IPS DF 6.9 (cell line): ENCODE measurements at places on chromosomes 1 and 21.

DNA sequence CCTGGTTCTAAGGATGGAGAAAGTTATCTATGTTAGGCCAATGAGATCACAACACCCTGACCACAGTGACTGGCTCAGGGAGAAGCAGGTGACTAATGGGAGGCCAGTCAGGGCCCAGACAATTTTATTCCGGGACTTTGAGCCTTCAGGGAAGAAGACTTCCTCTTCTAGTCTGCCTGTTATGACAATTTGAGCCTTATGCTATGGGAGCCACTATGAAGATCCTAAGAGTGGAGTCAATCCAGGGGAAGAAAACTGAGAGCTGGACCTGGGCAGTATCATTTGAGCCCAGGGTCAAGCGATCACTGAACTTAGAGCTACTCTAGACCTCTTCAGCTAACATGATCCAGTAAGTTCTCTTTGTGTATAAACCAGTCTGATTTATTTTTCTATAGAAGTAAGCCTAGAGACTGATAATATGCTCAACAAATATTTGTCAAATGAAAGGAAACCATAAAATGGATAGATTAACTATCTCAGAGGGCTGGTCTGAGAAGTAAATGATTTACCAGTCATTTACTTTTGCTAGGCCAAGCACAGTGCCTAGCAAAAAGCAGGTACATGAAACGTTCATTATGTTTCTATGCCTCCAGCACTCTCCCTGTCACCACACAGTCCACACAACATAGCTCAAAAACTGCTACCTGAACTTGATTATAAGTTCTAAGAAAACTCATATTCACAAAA, 4.2 kb upstream of the C1orf141 start:
- DNase-seq, result no peak

- no peak for DNase-seq
These were observed 53.1 kb upstream of the PROX1 start for GRCh38 chr1:213934649-213935048.

- DNase-seq, result no peak
These were observed 29.5 kb downstream of the SZRD1 start for GRCh38 chr1:16396591-16396990.

DNA sequence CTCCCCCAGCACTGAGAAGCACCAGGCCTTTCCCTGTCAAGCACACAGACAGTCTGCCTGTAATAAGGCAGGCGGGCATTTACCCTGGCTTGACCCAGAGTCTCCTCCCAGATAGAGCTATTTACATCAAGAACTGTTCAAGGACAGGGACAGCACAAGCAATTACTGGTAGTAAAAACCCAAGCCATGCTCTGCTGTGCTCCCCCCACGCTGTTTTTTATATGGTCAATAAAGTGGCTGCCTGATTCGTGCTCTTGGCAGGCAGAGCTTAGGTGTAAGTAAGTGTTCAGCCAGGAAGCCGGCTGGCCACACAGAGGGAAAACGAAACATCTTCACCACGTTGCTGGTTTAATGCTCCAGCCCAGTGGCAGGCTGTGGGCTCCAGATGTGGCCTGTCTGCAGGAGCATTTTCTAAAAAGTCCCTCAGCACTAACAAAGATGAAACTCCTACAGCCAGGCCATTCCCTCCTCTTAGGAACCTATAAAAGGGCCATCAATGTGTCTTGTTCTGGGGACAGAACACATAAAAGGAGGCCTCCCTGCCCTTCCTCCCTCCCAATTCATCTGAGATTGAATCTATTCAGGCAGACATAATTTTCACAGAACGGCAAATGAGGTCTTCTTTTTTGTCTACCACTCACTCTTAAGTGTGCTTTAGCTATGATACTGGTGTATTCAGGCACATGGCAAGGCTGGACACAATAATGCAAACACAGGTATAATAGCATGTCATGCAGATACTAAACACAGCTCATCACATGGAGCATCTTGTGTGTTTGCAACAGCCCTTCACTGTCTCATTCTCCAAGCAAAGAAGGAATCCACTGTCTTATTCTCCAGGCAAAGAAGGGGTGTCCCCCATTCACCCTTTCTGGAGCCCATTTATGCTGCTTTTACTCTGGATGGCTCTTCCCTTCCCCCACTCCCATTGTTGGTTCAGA, 378.9 kb downstream of the HHAT start:
- DNase-seq, result no peak

DNA sequence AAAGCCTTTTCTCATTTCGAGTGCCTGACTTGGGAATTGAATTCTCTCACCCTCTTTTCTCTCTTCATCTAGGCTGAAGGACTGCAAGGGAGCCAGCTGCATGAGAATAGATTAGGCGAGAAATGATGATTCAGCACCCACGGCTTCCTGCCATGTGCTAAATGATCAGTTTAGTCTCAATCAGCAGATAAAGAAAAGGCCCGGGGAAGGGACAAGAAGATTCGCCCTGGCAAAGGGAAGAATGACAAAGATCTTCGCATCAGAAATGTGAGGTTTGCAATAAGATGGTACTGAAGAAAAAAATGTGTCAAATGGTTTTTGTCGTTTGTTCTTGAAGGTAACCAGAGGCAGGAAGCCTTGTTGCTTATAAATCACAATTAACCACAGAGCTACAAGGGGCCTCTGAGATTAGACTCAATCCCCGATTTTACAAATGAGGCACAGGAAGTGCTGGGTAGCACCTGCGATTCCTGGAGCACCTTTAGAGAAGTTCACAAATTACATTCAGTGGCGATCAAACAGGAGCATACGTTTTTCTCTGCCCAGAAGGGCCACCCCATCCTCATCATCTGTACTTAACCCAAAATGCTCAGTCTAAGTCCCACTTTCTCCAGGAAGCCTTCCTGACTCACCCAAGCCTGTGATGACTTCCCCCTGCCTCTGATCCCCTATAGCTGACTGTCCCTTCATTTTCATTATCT, 183.4 kb downstream of the ZNF281 start:
- peak; percentile 35 for DNase-seq

DNA sequence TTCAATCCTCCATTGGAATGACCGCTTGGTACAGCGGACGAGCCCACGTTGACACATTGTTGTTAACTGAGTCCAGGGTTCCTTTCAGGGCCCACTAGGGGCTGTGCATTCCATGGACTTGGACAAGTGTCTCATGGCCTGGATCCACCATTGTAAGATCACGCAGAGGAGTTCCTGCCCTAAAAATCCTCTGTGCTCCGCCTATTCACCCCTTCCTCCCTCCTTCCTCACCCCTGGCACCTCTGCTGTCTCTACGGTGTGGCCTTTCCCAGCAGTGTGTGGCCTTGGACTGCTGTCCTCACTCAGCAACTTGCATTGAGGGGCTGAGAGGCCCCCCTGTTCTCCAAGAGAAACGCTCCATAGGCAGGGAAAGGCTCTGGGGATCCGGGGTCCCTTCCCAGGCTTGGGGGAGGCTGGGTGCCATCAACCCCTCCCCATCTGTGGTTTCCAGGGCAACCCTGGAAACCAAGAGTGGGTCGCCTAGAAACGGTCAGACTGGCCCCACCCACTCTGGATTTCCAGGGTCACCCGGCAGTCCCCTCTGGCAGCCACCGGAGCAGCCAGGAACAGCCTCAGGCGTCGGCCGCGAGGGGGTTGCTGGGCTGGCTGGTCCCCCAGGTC, 50.9 kb downstream of the MEGF6 start:
- DNase-seq, result no peak

DNA sequence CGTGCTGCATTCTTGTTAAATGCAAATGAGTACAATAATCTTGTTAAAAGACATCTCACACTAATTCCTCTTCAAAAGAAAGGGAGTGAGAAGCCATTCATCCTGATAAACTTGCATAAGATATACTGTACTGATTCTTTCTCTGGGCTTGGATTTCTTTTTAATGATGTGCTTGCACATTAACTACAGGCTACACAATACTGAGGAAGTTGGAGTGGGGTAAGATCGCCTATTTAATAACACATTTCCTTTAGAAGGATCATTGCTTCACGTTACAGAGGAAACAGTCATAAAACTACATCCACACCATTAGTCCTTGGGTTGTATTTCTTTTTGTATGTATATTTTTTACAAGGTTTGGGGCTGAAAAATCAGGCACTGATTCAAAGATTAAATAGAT, 36.6 kb downstream of the NRIP1 start:
- no peak for DNase-seq

- no peak for DNase-seq
These were observed 20.3 kb upstream of the ARF1 start for GRCh38 chr1:228062085-228062791.
